Kidney capillary endothelial cell (primary cell): ENCODE measurements at places on chromosomes 3 and 15.

GRCh38 chr15:86329311-86330013 is 249.8 kb downstream of the AGBL1 start:
- DNase-seq, result no peak

GRCh38 chr15:60936186-60936585 is 292.9 kb downstream of the RORA start:
- no peak for DNase-seq

DNA sequence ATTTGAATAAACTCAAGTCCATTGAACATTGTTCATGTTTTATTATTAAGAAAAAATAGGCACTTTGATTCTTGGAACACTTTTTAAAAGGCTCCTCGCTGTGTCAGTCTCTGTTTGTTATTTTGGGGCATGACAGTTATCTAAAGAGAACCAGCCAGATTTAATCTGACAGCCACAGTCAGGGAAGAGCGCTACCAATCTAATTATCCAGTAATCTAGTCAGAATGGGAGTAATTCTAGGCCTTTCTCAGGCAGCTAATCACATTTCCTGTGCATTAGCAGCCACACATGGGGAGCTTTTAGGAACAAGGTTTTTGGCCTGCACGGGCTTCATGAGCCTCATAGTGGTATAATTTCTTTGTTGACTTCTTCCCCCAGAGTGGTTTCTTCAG is 362.2 kb downstream of the RBMS3 start:
- no peak for DNase-seq

- DNase-seq, result no peak
Observed at GRCh38 chr3:71135373-71136088, 448.0 kb downstream of the FOXP1 start.

GRCh38 chr3:72951259-72951722 is 45.3 kb upstream of the PPP4R2 start:
- DNase-seq, result no peak

DNA sequence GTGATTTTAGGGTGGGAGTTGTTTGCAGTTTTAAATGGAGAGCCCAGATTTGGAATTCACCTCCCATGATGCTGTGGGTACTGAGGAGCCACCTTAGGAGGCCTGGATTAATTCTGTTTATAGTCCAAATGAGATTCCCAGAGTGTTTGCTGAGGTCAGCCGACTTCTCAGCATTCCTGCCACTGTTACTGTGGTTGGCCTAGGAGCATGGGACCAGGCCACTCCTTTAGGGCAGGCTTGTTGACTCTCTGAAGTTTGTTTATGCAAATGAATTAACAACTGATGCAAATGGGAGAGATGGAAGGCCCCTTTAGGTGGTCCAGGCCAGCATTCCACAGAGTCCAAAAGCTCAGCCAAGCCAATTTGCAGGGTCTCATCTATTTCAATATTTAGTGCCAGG is 46.1 kb downstream of the CACNA2D3 start:
- no peak for DNase-seq
